Stimulated activated CD8-positive, alpha-beta memory T cell treated with anti-CD3 and anti-CD28 coated beads, Interleukin-7, amount 100 ng/mL, for 1 hour (primary cell): ENCODE measurements at places on chromosomes 1 and 21.

GRCh38 chr1:66933887-66934700, 9.3 kb downstream of the MIER1 start:
- DNase-seq = no peak

- no peak for DNase-seq
Observed at GRCh38 chr1:27109103-27109822, 45.7 kb downstream of the SLC9A1 start.

GRCh38 chr1:221712776-221713431, 29.0 kb downstream of the DUSP10 start:
- peak; percentile 58 for DNase-seq

- DNase-seq = no peak
Observed at GRCh38 chr1:47436979-47437446, 831 bp upstream of the FOXD2 start.

DNA sequence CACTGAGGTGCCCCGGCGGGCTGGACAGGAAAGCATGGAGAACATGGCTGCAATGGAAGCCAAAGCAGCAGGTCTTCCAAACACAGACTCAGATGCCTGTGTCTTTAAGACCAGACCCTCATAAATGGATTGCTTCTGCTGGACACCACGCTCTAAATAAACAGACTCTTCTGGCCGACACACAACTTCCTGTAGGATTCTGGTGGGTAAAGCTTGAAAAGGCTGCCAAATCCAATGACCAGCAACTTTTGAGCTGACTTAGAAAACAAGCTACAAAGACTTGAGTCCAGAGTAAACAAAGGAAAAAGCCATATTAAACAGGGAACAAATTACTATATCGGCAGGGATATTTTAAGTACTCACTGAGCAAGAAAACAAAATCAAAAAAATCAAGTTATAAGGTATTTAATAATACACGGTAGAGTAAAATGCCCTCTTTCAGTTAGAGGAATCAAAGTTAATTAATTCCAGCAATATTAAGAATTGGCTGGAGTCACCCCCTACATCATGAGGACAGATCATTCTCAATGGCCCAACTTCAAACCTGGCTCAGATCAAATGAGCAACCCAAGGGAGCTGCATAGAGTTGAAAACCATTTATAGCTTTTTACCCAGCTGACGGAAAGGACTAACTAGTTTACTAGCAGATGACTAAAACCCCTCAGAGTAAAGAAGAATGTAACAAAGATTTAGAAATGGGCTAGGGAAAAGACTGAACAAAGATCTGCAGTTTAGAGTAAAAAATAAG, 102.4 kb downstream of the TGFBR3 start:
- DNase-seq = no peak
